ENCODE measurements at places on chromosomes 4 and X. TPM values are rescaled to one million over a fixed set of nuclear protein-coding genes. Genes with fewer than 3 reads are reported as not detected.

The STK32B gene
- total RNA-seq: not detected

The RAB41 gene
- total RNA-seq: not detected

The NKX3-2 gene
- not detected for total RNA-seq

The SLC49A3 gene
- not detected for total RNA-seq

Data from activated CD4-positive, alpha-beta memory T cell treated with anti-CD3 and anti-CD28 coated beads for 36 hours (primary cell).